ENCODE measurements at places on chromosomes 3 and 15.

DNA sequence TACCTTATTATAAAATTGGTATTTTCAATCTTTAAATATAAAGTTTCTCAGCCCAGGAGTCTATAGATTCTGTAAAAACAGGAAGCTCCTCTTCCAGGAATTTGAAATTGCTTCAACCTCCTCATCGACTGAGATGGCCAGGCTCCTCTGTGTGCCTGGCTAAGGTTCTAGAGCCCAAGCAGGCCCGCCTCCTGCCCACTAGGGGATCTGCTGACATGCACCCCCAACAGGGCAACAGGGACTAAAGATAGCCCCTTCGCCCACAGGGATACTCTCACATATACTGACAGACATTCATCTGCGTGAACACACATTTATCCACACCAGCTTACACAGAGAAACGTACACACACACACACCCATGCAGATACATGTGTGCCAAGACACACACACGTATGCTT is 183.1 kb upstream of the TLE3 start:
- no peak overlapping the region for H3K27ac ChIP-seq
- no peaks in the 10 kb centered on the region for H3K36me3 ChIP-seq
- H3K4me3 ChIP-seq: no peak overlapping the region
- H3K27me3 ChIP-seq: no peaks in the 10 kb centered on the region
- no peaks in the 10 kb centered on the region for H3K4me1 ChIP-seq

DNA sequence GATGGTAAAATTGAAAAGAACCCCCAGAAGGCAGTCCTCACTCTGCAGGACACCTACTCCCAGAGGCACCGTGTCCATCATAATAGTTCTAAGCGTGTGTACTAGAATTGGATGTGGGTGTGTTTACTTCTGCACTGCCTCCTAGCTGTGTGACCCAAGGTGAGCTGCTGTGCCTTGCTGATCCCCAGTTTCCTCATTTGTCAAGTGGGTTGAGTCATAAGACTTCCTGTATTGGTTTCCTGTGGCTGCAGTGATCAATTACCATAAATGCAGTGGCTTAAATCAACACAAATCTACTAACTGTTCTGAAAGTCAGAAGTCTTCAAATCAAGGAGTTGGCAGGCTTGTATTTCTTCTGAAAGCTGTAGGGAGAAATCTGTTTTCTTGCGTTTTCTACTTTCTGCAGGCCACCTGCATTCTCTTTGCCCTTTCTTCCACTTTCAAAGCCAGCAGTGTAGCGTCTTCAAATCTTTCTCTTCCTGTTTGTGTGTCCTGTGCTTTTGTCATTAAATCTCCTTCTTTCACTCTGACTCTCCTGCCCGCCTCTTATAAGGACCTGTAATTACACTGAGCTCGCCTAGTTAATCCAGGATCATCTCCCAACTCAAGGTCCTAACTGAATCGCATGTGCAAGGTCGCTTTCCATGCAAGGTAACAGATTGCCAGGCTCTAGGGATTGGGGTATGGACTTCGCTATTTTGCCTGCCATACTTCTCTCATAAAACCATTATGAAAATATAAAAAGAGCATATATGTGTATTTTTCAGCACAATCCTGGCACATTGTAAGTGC is 59.0 kb downstream of the RORA start:
- peaks cover 23% of the 10 kb centered on the region for H3K4me1 ChIP-seq
- H3K27ac ChIP-seq: no peak overlapping the region
- no peak overlapping the region for H3K4me3 ChIP-seq
- H3K36me3 ChIP-seq: no peaks in the 10 kb centered on the region
- DNase-seq: no peak

- H3K36me3 ChIP-seq: no peaks in the 10 kb centered on the region
- H3K27me3 ChIP-seq: no peaks in the 10 kb centered on the region
- no peak for DNase-seq
- no peak overlapping the region for H3K4me3 ChIP-seq
- H3K4me1 ChIP-seq: no peaks in the 10 kb centered on the region
- H3K27ac ChIP-seq: no peak overlapping the region
Measured at GRCh38 chr3:159674583-159674982, 314.1 kb upstream of the IL12A start.

DNA sequence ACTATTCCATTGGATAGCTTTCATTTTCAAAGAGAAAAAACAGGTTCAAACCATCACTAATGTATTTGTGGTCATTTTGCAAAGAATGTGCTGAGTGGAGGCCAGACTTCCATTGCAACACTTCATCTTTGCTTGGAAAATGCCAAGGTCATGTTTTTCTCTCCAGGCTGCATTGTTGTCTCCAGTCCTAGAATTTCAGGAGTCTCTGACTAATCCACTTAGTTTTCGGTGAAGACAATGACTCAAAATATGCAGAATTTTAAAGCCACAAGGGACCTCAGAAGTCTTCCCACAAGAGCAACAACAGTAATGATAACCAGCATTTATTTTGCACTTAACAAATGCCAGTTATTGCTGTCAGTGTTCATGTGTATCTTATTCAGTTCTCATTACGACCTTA is 277.0 kb downstream of the RYR3 start:
- H3K27ac ChIP-seq: no peak overlapping the region
- H3K4me1 ChIP-seq: no peaks in the 10 kb centered on the region
- no peak for DNase-seq
- no peaks in the 10 kb centered on the region for H3K27me3 ChIP-seq
- no peak overlapping the region for H3K4me3 ChIP-seq
- no peaks in the 10 kb centered on the region for H3K36me3 ChIP-seq

Data from heart left ventricle (tissue), 16 donors.